Left renal pelvis (tissue), 4 donors: ENCODE measurements at places on chromosomes 1 and 21. TPM values are rescaled to one million over a fixed set of nuclear protein-coding genes. Genes with fewer than 3 reads are reported as not detected.

Gene ORC1
- polyA plus RNA-seq: 4.2 TPM

Gene DNALI1
- polyA plus RNA-seq: 72.4 TPM

Gene HPCA
- 1.0 TPM for polyA plus RNA-seq

Gene KCNA3
- polyA plus RNA-seq: 0.22 TPM

Gene SDE2
- 20.0 TPM for polyA plus RNA-seq

Gene RHD
- 3.8 TPM for polyA plus RNA-seq

Gene CELA2A
- not detected for polyA plus RNA-seq

Gene DCST2
- polyA plus RNA-seq: 1.1 TPM

Gene LDLRAD1
- not detected for polyA plus RNA-seq

Gene OR2W3
- 0.37 TPM for polyA plus RNA-seq

Gene GIPC2
- 1.2 TPM for polyA plus RNA-seq

Gene HSD11B1
- polyA plus RNA-seq: 0.90 TPM

Gene ANXA9
- 21.5 TPM for polyA plus RNA-seq

Gene PTTG1IP
- polyA plus RNA-seq: 301 TPM

Gene CORT
- polyA plus RNA-seq: 2.0 TPM

Gene AIM2
- 0.30 TPM for polyA plus RNA-seq

Gene GJA5
- 26.9 TPM for polyA plus RNA-seq

Gene RBP7
- polyA plus RNA-seq: 22.1 TPM

Gene CNR2
- 0.07 TPM for polyA plus RNA-seq

Gene FCGR3A
- 1.9 TPM for polyA plus RNA-seq

Gene KCNE2
- polyA plus RNA-seq: 1.6 TPM

Gene TNFRSF18
- polyA plus RNA-seq: 0.66 TPM

Gene IFFO2
- polyA plus RNA-seq: 8.7 TPM

Gene VWA1
- polyA plus RNA-seq: 49.2 TPM

Gene LIPI
- 0.26 TPM for polyA plus RNA-seq

Gene CYP4B1
- polyA plus RNA-seq: 5.5 TPM

Gene C1QB
- 31.9 TPM for polyA plus RNA-seq

Gene XKR8
- polyA plus RNA-seq: 8.4 TPM

Gene DENND2C
- polyA plus RNA-seq: 4.0 TPM
